ENCODE measurements at places on chromosomes 6 and 20. TPM values are rescaled to one million over a fixed set of nuclear protein-coding genes. Genes with fewer than 3 reads are reported as not detected.

Gene TREML2
- total RNA-seq = not detected

Gene NKAIN4
- 8.3 TPM for total RNA-seq

Gene CD83
- 1.6 TPM for total RNA-seq

Gene PKIB
- total RNA-seq = 0.53 TPM

Gene CRISP2
- total RNA-seq = not detected

Gene HSPA1L
- 1.3 TPM for total RNA-seq

Gene SLPI
- total RNA-seq = 15.2 TPM

Gene ENPP5
- total RNA-seq = not detected

Gene TRIM10
- not detected for total RNA-seq

Gene RALY
- total RNA-seq = 159 TPM

Gene SLC25A27
- total RNA-seq = 0.83 TPM

Gene PROKR2
- not detected for total RNA-seq

Gene SIRPG
- total RNA-seq = not detected

Gene FRK
- 1.3 TPM for total RNA-seq

Gene MATN4
- total RNA-seq = 0.09 TPM
